ENCODE measurements at places on chromosomes 13 and 19.

DNA sequence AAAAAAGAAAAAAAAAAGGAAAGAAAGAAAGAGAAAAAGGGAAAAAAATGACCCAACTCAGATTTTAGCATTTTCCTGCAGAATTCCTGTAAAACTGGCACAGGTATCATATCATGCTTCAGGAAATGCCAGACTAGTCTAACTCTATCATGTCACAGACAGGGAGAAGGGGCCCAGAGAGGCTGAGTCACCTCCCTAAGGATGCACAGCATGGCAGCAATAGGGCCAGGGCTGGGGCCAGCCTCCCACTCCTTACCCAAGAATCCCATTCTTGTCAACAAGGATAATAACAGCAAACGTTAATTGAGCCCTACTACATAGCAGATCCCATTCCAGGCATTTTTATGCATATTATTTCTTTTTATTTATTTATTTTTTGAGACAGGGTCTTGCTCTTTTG lies 8.5 kb downstream of the GPR4 start:
- no peak for DNase-seq

DNA sequence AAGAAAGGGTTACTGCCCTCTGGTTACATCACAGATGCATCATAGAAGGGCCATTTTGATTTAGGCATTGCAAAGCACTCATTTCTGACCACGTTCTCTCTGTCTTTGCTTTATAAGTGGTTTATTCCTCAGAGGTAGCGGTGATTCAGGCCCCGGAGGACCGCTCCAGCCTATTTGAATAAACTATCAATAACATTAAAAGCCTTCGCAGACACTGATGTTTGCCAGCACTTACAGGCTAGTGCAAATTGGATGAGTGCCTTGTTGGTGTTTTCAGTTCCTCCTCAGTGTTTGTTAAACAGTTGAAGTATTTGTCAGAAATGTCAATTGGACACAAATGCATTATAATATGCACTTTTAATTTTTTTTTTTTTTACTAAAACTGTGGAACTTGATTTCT lies 120.2 kb downstream of the RXFP2 start:
- DNase-seq = no peak

DNA sequence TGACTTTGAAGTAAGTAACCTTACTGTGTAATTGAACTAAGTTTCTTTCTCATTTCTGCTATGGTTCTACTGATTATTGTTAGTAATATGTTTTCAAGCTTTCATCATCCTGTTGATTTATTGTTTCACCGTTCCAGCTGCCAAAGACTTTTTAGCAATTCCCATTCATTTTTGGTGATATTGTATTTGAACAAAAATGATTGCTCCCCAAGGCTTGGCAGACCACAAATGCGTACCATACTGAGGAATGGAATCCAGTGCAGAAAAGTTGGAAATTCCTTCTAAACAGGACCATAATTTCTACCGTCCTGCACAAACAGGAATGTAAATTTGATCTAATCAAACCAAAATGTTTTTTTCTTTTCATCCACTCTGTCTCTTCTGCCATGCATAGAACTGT lies 10.7 kb downstream of the EPSTI1 start:
- DNase-seq = no peak

DNA sequence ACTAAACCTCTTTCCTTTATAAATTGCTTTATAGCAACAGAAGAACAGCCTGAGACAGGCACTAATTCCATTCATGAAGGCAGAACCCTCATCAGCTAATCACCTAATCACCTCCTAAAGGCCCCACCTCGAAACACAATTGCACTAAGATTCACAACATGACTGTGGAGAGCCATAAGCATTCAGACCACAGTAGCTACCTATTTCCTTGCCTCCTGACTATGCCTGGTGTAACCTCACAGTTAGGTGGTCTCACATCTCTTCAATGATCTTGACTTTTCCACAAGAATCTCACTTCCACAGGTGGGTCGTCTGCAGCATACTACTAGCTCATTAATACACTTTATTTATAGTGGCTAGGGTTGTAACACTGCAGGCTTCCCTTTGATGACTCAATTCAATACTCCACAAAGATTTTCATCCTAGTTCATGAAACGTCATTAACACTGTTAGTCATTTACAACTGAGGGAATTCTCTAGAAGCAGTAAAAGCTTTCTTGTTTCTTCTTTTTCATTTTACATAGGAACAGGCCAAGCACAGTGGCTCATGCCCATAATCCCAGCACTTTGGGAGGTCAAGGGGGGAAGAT lies 27.1 kb downstream of the STK24 start:
- DNase-seq = no peak

DNA sequence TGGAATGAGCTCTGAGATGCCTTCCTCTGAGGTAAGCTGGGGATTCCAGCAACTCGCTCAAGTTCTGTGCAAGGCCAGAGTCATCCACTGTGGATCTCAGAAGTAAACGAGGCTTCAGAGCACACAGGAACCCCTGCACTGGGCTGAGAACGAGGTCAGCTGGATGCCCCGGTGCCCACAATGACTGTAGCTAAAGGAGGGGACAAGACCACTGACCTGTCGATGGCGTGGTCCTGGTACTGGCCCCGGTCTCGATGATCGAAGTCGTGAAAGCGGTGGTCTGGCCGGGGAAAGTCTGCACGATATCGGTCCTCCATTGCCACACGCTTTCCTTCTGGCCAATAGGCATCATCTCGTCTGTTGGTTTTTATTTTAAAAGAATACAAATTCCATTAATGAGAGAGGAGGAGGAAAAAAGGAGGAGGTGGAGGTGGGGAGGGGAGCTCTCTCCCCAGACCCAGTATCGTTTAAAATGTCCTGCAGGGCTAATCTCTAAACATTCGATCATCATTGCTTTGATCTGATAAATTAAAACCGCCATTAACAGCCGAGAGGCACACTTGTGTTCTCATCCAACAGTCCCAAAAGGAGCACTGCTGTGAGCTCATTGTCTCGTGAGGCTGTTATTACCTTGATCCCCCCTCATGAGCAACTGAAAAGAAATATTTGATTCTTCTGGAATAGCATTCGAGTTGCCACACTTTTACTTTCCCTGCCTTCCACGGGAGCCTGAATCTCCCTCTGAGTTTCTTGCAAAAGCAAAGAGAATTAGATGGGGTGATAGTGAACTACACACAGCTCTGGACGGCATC lies 25.0 kb upstream of the TINCR start:
- no peak for DNase-seq

GRCh38 chr19:8357007-8357521 lies 6.9 kb upstream of the ANGPTL4 start:
- no peak for DNase-seq

DNA sequence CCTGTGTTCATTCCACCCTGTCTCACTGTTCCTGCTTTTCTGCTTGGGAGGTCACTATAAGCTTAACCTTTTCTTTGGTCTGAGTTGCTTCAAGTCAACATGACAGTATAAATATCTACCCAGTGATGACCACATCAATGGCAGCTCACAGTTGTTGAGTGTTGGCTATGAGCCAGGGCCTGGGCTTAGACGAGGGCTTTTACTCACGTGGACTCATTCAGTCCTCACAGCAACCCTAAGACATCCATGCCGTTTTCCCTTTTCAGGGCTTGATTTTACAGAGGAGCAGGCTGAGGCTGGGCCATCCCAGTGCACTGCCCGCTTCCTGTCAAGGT lies 10.2 kb upstream of the CCDC97 start:
- DNase-seq = no peak

GRCh38 chr13:33775339-33776108 lies 42.4 kb upstream of the RFC3 start:
- DNase-seq = no peak

- DNase-seq = no peak
Measured at GRCh38 chr13:99067159-99067985, 89.5 kb upstream of the DOCK9 start.

DNA sequence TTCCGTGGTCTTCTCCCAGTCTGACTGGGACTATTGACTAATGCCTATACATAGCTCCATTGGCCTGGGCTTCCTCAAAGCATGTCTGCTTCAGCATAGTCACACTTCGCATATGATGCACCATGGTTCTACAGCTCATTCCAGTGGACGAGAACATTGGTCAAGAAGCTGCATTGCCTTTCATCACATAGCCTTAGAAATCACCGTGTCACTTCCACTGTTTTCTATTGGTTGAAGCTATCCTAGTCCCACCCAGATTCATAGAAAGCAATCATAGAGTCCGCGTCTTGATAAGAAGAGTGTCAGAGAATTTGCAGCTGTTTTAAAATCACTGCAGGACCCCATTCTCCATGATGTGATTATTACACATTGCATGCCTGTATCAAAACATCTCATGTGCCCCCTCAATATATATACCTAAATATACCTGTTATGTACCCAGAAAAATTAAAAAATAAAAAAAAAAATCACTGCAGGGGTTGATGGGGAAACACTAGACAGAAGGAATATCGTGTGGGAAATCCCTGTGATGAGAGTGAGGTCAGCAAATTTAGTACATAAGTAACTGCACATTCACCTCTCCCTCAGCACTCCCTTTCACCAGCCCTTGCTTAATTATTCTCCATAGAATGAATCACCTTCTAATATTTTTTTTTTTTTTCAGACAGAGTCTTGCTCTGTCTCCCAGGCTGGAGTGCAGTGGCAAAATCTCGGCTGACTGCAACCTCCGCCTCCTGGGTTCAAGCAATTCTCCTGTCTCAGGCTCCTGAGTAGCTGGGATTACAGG lies 2.2 kb upstream of the ARHGAP33 start:
- no peak for DNase-seq

DNA sequence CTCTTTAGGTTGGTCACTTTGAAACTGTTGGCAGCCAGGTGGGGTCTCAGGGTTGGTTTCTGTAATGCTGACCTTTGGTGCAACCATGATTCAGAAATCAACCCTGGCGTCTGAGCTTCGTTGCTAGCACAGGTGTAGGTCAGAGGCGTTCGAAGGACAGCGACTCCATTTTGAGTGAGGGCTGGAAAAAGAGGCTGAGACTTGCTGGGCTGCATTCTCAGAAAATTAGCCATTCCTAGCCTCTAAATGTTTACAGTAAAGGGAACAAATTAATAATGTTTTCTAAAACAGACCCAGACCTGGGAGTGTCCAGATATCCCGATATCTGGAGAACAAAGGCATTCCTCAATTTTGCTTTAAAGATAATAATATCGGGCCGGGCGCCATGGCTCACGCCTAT lies 29.2 kb downstream of the RHPN2 start:
- no peak for DNase-seq

DNA sequence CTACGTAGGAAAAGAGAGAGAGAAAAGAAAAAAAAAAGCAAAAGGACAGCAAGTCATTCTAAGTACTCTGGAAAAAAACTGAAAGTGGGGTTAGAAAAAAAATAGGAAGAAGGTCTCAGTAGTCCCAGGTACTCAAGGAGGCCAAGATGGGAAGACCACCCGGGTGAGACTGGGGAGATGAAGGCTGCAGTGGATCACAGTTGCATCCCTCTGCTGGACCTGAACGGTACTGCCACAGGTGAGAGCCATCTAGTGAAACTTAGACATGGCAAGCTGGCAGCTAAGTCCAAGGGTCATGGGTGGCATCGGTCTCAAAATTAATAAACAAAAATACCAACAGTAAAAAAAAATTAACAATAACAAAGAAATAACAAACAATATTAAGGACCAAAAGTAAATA lies 41.0 kb upstream of the ZNF91 start:
- no peak for DNase-seq

GRCh38 chr13:70424428-70424827 lies 316.2 kb upstream of the KLHL1 start:
- no peak for DNase-seq

DNA sequence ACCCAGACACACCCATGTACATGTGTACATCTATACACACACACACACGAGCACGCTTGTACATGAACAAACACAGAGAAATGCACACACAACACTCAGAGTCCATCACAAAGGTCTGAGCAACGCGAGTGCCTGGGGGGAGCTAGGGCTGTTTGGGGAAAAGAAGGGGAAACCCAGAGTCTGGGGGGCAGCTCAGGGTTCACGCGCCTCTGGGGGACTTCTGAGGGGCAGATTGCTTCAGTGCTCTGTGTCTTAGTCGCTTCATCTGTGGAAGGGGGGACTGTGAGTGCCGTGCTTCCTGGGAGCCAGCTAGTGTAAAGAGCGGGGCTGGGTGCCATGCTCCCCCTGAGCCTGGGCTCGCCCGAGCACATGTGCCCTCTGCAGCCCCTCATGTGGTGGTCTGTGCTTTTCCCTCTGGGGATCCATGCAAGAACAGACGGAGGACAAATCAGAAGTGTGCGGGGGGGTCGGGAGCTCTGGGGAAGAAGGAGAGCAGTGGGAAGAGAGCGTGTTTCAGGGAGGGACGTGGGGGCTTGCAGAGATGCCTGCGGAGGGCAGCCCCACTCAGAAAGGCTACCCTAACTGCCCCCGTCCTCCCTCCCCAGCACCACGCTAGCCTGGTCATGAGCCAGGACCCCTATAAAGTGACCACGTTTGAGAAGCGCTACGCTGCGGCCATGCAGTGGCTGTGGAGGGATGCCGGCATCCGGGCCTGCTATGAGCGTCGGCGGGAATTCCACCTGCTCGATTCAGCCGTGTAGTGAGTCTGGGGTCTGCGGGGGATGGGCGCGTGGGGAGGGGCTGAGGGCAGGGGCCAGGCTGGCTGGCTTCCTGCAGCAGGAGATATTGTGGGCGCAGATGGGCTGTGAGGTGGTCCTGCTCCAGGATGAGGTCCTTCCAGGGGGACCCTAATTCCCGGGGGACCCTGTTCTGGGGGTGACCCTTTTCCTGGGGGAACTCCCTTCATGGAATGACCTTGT lies 14.0 kb downstream of the GNA15 start:
- DNase-seq = no peak

DNA sequence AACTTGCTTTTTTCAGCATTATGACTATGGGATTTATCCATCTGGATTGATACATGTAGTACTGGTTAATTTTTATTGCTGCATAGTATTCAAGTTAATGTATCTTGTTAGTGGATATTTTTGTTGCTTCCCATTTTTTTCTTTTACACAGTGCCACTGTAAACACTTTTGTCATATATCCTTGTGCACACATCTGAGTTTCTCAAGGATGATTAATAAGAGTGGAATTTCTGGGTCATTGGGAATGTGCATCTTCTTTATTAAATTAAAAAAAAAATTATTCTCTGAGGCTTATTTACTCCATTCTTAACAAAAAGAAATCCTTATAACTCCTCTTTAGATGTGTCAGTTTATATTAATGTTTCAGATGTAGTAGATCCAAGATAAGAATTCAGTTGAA lies 27.3 kb downstream of the B3GLCT start:
- no peak for DNase-seq

- no peak for DNase-seq
Measured at GRCh38 chr13:102940770-102941169, 94.9 kb downstream of the ERCC5 start.

- no peak for DNase-seq
Measured at GRCh38 chr19:9966448-9966847, 30.1 kb upstream of the OLFM2 start.

- DNase-seq = no peak
Measured at GRCh38 chr13:62360609-62361008, 945.0 kb upstream of the PCDH20 start.

- DNase-seq = no peak
Measured at GRCh38 chr13:28117689-28118377, 17.5 kb upstream of the FLT3 start.

DNA sequence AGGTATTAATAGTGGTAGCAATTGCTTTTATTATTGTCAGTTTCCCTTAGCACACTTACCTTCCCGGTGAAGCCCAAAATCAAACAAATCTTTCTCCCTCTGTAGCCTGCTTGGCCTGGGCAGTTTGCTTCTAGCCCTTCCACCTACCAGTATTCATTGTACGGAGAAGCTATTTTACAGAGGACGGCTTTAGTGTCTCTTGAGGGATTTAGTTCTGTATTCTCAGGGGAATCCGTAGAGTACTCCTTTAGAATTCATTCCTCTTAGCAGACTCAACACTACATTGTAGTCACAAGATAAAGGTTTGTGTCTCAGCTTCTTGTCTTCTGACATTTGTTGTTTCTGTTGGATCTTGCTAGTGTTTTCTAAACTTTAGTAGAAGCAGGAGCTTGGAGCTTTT lies 24.1 kb upstream of the WTIP start:
- no peak for DNase-seq

GRCh38 chr19:35596366-35596999 lies 10.5 kb downstream of the PMIS2 start:
- DNase-seq = no peak

Data from T1000 (cell line).